ENCODE measurements at places on chromosomes 6 and 20.

- DNase-seq, result no peak
Observed at GRCh38 chr6:97123112-97123511, 159.9 kb downstream of the MMS22L start.

DNA sequence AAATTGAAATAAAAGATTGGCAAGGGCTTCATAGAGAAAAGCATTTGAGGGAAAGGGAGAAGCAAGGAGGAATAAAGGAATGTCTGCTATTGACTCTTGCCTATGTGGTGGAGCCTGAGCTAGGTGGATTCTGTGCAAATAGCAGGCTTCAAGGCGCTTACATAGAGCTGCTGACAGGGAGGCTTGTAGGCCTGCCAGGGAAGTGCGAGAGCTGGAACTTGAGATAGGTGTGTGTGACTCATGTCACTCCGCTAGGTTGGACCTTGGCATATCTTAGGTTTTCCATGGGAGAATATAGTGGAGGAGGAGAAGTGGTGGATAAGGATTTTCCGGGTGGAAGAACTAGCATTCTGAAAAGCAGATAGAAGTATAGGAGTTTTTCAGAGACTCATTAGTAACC, 14.0 kb downstream of the SNRNP48 start:
- DNase-seq, result no peak

- DNase-seq, result peak; percentile 35
Observed at GRCh38 chr6:158232316-158233213, 64.4 kb downstream of the GTF2H5 start.

GRCh38 chr6:100678027-100678426, 203.1 kb downstream of the ASCC3 start:
- DNase-seq, result no peak

DNA sequence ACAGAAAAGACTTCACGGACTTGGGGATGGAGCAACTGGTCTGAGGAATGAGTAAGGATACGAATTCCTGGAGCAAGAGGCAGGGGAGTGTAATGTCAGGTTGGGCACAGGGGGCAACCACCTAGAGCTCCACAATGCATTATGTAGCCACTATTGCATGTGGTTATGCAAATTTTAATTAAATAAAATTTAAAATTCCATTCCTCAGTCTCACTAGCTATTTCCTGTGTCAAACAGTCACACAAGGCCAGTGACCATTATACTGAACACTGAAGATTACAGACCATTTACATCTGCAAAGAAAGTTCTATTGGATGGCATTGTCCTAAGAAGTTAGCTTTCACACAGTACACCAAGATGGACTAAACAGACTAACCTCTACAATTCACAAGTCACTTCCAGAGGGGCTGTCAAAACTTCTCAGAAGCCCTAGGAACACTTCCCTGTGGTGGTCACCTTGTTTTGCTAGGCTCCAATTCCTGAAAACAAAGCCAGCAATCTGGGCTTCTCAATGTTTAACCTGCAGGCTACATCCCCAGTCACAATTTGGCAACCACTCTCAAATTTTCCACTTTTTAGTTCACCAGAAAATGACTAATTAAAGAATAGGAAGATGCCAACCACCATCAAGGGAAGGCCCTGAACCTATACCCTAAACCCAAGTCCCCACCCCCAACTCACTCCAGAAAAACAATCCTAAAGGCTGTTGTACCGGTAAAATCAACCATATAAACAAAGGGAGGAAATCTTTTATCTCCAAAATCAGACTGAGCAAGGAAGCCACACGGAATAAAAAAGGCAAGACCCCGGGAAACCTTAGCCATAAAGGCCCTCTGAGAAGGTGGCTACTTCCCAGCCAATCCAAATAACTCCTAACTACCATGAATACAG, 34.2 kb upstream of the C20orf203 start:
- DNase-seq, result no peak

GRCh38 chr6:149249370-149250357, 67.8 kb upstream of the TAB2 start:
- no peak for DNase-seq

DNA sequence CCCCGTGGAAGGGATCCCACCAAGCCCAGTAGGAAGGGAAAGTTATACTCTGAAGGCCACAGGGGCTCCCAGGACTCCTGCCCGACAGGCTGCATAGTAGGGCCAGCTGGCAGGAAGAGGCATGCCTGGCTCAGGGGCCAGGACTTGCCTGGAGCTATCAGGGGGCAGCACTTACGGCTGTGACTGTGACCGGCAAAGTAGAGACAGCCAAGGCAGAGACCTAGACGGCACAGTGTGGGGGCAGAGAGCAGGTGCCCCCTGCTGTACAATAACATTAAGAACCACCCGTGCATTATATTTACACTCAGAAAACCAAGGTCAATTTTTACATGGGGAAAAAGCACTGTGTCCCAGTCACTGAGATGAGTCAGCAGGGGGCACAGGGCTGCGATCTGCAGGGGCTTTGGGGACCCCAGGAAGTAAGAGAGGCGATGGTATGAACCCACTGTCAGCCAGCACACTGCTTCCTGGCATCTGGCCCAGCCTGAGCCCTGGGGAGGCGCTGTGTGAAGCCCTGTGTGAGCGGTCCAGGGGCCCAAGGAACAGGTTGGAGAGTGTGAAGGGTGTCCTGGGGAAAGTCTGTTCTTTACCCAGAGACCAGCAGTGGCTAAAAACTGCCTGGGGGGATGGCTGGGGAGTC, 9.9 kb downstream of the CCDC167 start:
- DNase-seq, result no peak

DNA sequence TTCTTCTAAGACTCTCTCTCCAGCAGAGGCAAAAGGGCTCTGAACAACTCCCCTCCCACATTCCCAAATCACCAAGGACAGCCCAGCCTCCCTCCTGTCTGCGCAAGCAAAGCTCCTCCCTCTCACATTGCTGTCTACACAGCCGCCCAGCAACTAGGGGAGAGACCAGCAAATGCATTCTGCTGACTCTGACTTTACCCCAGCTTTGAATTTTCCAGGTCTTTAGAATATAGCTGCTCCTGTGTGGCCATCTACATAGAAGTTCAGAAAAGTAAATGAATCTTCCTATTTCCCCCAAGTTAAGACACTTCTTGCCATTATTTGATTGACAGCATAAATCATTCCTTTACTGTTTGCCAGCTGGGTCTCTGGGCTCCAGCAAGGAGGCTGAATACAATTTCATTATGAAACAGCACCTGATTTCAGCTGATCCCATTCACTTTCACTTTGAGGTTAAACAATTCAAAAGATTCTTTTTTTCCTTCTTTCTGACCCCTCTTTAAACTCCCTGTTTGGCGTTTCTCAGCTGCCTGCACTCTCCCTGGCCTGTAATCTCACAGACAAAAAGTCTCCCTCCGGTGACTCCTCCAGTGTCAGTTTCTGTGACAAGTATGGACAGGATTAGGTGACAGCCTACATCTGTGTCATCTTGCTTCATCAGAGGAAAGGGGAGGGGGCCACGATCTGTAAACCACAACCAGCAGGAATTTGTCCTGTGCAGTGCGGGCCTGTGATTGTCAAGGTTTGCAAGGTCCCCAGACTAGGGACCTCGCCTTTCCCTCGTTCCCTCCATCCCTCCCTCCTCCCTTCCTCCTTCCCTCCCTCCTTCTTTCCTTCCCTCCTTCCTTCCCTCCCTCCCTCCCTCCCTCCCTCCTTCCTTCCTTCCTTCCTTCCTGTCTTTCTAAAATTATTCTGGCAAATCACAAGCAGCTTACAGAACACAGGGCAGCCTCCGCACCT, 205.6 kb upstream of the RIN2 start:
- DNase-seq, result no peak

- no peak for DNase-seq
Observed at GRCh38 chr20:21681922-21682318, 23.5 kb upstream of the PAX1 start.

GRCh38 chr6:13261464-13261994, 66.8 kb downstream of the TBC1D7 start:
- no peak for DNase-seq

Data from stimulated activated CD4-positive, alpha-beta T cell treated with anti-CD3 and anti-CD28 coated beads, Interleukin-15, amount 100 ng/mL, for 1 hour (primary cell).